ENCODE measurements at places on chromosomes 4 and X.

DNA sequence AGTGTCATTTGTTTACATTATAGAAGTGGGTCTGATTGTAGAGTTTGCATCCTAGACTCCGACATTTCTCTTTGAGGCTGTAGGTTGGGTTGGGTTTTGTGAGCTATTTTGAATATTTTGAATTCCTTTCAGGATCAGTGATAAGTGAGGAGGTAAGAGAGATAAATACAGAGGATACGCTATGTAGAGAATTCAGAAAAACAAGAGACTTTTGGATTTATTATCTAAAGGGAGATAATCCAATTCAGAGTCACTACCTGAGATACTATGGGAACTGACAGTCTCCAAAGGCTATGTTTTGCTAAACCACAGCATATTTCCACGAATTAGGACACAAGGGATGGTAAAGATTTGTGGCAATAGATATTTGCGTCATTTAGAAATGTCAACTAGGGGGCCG, 16.9 kb upstream of the RAP2C start:
- DNase-seq: no peak

GRCh38 chrX:47175588-47175980, 18.0 kb upstream of the UBA1 start:
- DNase-seq: no peak

DNA sequence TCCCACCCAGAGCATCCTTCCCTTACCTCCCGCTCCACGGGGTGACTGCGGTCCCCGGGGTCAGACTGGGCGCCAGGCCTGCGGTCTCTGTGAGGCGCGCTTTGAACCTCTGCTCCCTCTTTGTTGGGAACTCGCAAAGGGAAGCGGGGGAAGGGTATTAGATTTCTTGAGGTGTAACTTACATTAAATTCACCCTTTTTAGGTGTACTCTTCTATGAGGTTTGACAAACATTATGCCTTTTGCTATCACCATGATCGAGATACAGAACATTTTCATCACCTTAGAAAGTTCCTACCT, 569 bp downstream of the DCK start:
- no peak for DNase-seq

DNA sequence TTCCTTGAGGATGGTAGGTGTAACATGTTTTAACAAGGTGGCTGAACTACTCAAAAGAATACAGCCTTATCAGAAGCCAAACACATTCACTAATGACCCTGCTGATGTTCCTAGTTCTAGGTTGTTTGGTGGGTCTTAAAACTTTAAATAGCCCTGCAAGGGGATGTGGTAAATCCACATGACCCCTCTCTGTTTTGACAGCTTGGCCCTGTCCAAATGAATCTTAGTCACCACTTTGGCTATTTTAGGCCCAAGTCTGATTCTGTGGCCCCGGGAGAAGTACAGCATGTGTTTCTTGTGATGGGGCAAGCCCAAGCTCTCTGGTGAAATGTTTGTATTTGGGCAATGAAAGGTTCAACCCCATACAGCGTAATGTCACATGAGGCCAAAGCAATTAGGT, 54.5 kb upstream of the GPR34 start:
- DNase-seq: no peak

DNA sequence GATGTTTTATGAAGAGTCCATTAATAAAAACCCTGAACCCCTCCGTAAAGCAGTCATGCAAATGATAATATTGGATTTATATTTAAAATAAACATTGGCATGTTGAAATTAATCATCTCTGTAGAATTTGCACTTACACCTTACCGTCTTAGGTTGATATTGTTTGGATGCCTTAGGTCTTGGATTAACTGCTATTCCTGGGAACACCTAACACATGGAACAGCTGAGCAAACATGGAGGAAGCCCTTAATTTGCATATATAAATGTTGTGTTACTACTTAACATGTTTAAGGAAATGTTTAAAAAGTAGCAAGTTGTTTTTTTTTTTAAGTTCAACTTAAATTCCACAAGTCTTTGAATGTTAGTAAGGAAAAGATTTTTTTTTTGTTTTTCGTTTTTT, 62.5 kb downstream of the NSD2 start:
- no peak for DNase-seq

DNA sequence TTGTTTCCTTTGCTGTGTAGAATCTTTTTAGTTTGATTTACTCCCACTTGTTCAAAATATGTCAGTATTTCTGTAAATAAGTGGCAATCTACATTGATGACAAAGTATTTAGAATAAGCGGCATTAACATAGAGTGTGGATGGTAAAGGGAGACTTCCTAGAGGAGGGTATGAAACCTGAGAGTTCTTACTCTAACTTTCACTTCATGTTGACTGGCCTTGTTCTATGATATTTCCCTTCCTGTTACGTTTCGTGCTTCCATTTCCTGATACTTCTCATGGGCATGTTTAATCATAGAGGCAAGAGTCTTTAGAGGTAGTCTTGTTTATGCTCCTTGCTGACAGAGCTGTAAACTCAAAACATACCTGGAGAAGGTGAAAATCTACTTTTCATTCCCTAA, 408.9 kb downstream of the GLUD2 start:
- no peak for DNase-seq

DNA sequence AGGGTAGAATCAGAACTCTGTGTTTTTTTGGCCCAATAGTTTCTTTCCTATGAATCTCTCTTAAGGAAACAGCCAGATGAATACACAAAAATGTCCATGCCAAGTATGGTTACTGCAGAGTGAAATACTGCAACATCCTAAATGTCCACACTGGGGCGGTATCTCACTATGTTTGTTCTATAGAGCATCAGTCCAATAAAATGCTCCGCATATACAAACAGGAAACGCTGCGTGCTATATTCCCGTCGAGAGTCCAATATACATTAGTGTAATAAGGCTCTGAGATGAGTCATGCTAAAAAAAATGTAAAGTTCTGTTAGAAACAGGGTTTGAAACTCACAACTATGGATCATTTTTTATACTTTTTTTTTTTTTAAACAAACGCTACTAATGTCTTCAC, 72.9 kb upstream of the ENOX2 start:
- peak; percentile 66 for DNase-seq

DNA sequence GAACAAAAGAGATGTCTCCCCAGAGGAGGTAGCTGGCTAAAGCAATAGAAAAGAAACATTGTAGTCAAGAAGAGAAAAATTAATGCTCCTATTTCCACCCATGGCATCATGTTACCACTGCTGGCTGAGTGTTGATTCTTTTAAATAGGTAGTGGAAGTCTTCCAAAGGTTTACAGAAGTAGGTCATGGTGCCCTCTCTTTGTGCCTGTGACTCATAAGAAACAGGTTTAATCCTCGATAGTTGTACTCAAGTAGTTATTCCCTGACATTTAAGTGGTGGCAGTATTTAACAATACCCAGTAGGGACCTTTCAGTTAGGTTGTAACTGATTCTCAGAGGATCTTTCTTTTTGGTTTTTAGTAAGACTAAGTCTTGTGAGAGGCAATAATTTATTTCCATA, 247.8 kb downstream of the TEX13A start:
- DNase-seq: no peak

DNA sequence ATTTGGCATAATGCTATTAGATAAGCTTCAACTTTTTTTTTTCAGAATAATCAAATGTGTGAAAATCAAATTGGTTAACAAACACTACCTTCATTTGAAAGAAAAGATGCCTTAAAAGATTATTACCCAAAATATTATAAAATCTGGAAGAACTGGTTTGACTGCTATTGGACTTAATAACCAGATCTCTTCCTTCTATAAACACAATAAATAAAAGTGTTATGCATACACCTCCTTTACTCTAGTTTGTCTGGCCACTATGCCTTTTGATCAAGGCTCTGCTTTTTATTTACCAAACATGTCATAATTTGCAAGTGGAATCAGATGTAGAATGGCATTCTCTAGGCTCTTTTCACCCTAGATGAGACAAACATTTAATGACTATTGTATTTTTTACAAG, 897.3 kb upstream of the EPHA5 start:
- DNase-seq: no peak

DNA sequence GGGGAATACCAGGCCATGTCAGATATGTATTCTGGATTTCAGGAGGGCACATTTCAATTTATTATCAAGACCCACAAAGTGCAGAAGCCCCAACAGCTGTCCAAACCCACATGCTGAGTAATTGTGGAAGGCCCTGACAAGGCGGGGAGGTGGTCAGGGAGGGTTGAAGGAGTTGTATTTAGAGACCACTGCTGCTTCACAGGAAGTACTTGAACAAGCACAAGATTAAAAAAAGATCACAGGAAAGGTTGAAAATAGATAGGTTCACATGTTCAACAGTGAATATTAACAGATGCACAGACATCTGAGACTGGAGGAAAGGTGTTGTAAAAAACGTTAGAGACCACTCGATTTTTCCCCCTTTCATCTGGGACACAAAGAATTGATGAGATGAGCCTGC, 17.9 kb downstream of the ATP8A1 start:
- DNase-seq: no peak

GRCh38 chrX:68985135-68985755, 156.4 kb downstream of the EFNB1 start:
- DNase-seq: no peak

All from NCI-H345 (cell line).